IMR-90 (cell line): ENCODE measurements at places on chromosomes 7 and 10. TPM values are rescaled to one million over a fixed set of nuclear protein-coding genes. Genes with fewer than 3 reads are reported as not detected.

DNA sequence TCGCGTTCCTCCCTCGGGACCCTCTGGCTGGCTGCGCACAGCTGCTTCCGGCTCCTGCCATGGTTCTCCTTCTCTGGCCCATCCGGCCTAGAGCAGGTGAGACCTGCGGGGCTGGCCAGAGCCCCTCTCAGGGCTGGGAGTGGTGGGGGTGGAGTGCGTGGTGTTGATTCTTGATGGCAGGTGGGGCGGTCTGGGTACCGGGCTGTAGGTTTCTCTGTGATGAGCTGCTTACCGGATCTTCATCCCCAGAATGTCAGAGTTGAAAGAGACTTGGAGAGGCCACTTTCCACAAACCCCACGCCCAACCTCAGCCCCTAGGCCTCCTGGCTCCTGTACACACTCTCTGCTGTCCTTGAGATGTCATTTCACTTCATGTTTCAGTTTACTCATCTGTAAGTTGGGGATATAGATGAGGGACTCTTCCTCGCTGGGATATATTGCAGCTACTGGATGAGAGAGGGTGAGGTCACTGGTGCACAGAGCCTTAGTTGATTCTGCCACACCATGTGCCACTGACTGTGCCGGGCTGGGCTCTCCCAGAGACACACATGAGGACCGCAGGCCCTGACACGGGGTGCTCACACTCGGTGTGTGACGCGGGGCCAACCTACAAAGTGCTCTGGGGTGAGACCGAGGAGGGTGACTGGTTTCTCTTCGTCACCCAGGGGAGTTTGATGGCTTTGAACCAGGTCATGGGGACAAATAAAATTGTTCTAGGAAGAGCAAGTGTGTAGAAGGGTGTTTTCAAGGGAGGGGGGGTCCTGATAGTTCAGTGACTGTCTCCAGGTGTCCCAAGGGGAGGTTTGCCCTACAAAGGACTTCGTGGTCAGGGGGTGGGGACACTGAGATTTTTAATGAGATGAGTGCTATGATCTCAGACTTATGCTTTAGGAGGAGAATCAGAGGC lies 29.5 kb downstream of the ZNF775 start:
- no peak for DNase-seq

GRCh38 chr10:79430936-79431335 lies 14.5 kb downstream of the ZCCHC24 start:
- no peak for DNase-seq

- no peak for DNase-seq
These were observed 93.9 kb downstream of the DNAJB6 start for GRCh38 chr7:157430721-157431120.

DNA sequence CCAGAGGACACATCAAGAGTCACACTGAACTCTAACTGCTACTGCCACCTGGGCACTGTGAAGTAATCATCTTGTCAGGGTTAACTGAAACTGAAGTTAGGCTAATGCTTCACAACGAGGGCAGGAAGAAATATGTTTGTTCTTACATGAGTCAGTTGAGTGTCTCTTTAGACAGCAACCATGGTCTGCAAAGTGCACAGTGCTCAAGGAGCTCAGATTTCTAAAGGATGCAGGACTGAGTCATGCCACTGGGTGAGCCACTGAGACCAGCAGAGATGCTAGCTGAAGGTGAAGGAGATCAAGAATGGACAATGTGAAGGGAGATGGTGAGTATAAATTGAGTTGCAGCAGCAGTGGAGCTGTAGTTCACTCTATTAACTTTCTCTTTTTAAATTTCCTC lies 76.0 kb upstream of the CTTNBP2 start:
- DNase-seq: peak; percentile 20

DNA sequence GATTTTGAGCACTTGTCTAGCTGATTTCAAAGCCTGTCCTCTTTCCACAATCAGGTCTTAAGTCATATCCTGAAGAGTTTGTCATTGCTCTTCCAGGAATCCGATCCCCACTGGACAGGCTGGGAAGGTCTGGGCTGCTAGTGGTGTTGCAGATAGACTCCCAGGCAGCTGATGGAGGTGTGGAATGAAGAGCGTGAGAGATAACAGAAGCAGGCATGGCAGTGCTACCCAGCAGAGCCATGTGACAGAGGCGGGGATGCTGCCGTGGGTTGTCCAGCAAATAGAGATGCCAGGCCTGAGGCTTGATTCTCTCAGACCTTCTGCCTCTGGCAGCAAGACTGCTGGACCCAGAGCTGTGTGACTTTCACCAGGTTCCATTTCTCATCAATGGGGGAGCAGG lies 116.5 kb upstream of the EEPD1 start:
- no peak for DNase-seq

GRCh38 chr10:71042216-71042615 lies 153.9 kb upstream of the PCBD1 start:
- DNase-seq: no peak

- no peak for DNase-seq
These were observed 65.6 kb upstream of the PDGFA start for GRCh38 chr7:585229-585711.

GRCh38 chr7:44383566-44383965 lies 58.2 kb upstream of the CAMK2B start:
- DNase-seq: peak; percentile 81

GRCh38 chr7:94908323-94909178 lies 1.2 kb downstream of the PPP1R9A start:
- DNase-seq: no peak

DNA sequence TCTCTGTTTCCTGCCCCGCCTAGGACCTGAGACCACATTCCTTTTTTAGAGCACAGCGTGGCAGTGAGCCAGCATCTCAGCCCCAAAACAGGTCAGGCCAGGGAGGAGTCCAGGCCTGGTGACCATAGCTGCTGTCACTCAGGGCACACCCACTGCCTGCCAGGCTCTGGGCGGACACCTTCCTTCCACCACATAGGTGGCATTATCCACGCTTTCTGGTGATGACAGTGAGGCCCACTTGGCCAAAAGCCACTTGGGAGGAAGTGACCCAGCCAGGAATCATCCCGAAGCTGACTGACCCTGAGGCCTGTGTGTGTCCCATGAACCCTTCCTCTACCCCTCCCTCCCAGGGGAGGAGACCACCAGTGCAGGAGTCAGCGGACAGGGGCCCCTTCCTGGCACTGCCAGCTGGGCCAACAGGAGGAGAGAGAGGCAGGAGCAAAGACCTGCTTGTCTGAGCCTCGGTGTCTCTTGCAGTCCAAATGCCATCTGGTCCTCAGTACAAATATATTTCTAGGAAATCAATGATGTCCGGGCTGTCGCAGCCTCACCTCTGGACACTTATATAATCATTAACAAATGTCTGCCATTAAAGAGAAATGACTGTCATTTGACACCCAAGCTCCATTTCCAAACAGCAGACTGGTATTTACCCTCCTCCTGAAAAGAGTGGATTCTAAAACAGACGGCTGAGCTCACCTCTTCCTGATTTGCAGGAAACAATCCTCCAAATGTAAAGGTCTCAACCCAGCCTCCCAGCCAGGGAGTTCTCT lies 63.0 kb downstream of the ABRAXAS2 start:
- DNase-seq: no peak

DNA sequence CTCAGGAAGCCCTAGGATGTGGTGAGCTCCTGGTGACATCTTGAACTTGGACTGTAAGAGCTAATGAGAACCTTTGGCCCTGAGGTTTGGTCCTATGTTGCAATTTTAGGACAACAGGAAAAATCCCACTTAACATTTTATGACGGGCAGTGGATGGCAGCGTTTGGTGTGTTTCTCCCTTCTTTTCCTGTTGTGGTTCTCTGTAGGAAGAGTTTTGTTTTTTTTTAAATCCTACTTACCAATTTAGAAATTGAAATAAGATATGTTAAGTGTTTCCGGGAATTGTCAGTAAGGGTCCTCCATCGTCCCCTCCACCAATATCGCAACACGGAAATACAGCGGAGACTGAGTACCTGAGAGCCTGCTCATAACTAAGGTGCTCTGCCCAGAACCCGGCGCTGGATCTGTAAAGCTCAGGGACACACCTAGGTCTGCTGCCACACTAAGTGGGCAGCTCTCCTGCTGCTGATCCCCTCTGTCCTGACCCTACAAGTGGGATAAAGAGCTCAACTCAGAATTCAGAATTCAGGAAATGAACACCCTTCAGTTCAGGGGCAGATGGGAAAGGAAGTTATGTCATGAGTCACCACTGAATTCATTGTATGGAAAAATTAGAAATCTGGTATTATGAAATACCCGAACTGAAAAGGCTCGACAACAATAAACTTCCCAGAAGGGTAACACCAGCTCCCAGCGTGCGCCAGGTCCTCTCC lies 9.1 kb upstream of the PROSER2 start:
- peak; percentile 28 for DNase-seq

GRCh38 chr7:118845791-118846190 lies 621.3 kb downstream of the ANKRD7 start:
- no peak for DNase-seq

DNA sequence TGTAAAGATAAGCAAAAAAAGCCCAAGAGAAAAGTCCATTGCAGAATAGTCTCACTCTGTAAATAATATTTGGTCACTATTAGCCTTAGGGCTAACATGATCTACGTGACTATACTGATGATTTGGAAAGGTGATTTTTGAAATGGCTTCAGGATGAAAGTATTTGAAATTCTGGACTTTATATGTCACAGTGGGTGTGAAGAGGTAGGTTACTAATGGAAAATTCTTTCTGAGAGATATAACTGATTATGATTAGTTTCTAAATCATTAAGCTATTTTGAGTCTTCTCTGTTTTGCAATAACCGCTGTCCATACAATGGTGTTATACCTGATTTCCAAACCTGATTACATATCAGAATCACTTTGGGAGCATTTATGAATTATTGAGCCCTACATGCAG lies 20.1 kb upstream of the HBP1 start:
- DNase-seq: no peak

- no peak for DNase-seq
These were observed 91.2 kb upstream of the CCZ1B start for GRCh38 chr7:6917258-6917657.

DNA sequence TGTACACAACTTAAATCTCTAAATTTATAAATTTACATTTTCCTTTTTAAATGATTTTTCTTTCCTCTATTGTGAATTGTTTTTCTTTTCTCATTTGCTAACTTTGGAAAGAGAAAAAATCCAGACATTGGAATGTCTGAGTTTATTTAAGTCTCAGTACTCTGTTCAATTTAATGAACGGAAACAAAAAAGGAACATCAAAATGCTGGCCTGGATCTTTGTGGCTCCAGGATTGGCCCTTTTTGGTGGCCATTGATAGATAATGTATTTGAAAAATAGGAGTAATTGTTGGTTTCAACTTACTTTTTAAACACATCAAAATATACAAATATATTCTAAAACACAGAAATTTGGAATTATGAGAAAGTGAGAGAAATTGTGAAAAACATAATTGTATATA lies 336.0 kb downstream of the SUGCT start:
- peak; percentile 55 for DNase-seq

DNA sequence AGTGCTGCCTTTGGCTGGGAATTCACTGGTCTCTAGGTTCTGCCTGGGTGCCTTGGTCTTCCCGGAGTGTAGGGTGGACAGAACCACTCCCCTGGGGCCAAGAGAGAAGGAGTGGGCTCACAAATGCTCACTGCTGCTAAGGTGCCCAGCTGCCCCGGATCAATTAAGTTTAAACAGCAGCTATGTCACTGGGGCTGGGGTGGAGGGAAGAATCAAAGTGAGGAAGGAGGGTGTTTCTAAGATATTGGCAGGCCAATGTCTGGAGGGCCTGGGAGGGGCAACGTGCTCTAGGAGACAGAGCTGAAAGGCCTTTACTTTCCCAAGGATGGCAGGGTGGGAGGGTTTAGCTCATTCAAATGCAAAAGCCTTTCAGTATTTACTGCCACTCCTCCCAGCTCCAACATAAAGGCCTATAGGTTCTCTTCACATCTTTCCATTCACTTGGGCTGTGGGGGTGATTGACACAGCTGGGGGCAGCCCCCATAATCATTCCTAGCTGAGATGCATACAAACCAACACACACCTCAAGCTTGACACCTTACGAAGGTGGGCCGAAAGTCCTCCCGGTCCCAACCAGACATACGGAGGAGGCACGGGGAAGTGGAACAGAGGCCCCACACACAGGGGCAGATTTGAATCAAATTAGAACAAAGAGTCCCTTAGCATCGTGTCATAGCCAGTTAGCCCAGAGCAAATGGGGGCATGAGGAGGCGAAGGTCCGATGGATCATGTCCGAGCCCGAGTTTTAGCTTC lies 108.0 kb upstream of the EFCAB10 start:
- no peak for DNase-seq

DNA sequence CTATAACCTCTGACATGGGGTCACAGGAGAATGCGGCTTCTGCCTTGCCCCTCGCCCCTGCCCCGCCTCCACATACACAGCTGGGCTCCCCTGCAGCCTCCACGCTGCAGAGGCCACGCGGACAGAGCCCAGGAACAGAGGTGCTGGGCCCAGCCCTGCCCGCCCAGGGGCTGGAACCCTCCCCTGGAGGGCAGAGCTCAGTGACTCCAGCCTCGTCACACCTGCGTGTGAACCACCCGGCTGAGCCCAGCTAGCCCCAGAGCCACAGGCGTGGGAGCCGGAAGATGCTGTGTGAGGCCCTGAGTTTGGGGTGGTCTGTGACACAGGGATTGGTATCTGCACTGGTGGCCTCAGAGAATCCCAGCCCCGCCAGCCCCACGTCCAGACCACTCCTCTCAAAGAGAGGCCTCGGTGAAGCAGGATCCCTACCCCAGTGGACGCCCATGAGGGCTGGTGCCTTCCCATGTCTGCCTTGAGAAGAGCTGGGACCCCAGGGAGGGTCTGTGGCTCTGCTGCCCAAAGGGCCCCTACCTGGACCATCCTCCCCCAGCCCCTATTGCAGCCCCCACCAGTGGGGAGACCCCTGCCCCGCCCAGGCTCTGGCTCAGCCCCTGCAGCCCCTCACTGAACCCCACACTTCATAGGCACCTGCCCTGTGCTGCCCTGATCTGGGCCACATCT lies 8.1 kb upstream of the ADAP1 start:
- no peak for DNase-seq

- peak; percentile 44 for DNase-seq
These were observed 10.0 kb upstream of the MEST start for GRCh38 chr7:130481898-130482297.

- DNase-seq: peak; percentile 69
These were observed 186.1 kb downstream of the BMPER start for GRCh38 chr7:34091321-34091917.

DNA sequence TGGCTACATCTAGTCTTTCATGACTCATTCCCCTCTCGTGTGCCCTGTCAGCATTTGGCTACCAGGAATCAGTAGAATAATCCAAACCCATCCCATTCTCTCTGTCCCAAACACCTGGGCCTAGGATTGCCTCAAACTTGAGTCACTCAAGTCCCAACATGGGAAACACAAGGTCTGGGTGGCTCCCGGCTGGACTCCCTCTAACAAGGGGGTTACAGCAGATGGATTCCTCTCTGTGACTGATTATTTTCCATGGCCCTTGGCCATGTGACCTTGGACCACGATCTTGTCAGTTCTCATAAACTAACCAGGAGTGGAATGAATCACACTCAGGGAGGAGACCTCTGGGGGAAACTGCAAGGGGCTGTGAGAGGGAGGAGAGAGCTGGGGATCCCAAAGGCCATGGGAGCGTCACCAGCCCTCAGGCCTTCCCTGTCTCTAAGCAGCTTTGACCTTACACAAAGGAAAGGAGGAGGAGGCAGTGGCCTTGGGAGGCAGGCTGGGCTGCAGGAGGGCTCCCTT lies 533.1 kb downstream of the KCNMA1 start:
- DNase-seq: peak; percentile 97

Gene MYO1G
- total RNA-seq: under 0.01 TPM in 2 replicates

Gene GDF10
- not detected in 2 replicates for total RNA-seq

Gene TET1
- 4.3 and 5.6 TPM in 2 replicates for total RNA-seq

Gene EPHB6
- under 0.01 TPM in 2 replicates for total RNA-seq
